ENCODE measurements at places on chromosomes 3 and 15.

GRCh38 chr3:64888840-64889392, 201.1 kb upstream of the ADAMTS9 start:
- no peak for DNase-seq

GRCh38 chr3:61848885-61849284, 287.5 kb downstream of the PTPRG start:
- peak; percentile 67 for DNase-seq

- no peak for DNase-seq
Observed at GRCh38 chr15:37038716-37039106, 61.6 kb downstream of the MEIS2 start.

- no peak for DNase-seq
Observed at GRCh38 chr15:96089405-96090058, 241.0 kb upstream of the NR2F2 start.

GRCh38 chr15:63610209-63610841, 13.1 kb downstream of the FBXL22 start:
- DNase-seq: peak; percentile 72

DNA sequence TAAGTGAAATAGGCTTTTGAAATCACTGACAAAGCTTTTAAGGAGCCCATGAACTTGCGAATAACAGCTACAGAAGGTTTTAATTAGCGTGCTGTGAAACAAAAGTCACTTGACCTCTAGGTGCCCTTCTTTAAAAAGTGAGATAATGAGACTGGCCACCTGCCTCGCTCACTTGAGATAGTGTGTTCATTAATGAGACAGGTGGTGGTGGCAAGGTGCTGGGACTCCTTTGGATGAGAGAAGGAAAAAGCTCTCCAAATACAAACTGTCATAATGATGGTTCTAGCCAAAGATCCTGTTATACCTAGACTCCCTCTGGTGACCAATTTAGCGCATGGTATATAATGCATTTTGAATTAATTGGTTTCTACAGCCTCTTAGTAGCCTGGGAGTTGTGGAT, 22.7 kb upstream of the IREB2 start:
- DNase-seq: no peak

DNA sequence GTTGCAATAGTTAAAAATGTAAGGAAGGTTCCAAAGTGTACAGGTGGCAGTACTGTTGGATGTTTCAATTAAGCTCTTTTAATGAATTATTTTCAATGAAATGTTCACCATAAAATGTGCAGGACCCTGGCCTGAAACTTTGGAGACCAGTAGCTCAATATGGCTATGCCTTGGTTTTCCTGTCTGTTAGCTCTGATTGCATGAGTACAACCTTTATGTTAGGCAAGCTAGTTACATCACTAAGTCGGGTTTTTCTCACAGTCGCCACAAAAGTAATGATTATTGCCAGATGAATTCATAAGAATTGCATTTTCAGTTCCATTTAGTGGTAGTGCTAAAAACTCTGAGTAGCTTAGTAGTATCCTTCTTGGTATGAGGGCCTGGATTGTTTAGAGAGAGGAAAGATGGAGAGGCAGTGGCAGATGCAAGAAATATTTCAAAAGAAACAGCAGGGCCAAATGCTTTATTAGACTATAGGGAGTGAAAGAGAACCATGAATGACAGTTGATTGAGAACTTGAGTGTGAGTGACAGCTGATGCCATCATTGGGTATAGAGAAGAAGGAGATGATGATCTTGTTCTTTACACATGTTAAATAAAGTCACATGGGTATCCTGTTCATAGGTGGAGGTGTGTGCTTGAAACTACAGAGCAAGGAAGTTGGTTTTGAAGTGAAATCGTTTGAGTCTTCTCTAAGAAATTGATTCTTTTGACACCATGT, 109.5 kb downstream of the AKAP13 start:
- DNase-seq: no peak

- DNase-seq: no peak
Observed at GRCh38 chr15:67564021-67564967, 21.8 kb downstream of the MAP2K5 start.

DNA sequence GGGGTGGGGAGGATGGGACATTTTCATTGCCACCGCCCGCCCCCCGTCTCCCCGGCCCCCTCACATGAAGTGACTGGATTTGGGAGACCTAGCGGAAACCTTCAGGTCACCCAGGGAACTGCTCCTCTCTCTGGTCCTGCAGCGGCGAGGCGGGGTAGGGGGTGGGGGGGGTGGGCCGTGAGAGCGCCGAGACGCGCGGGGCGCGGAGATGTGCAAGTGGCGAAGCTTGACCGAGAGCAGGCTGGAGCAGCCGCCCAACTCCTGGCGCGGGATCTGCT, 712 bp upstream of the MME start:
- peak; percentile 48 for DNase-seq

DNA sequence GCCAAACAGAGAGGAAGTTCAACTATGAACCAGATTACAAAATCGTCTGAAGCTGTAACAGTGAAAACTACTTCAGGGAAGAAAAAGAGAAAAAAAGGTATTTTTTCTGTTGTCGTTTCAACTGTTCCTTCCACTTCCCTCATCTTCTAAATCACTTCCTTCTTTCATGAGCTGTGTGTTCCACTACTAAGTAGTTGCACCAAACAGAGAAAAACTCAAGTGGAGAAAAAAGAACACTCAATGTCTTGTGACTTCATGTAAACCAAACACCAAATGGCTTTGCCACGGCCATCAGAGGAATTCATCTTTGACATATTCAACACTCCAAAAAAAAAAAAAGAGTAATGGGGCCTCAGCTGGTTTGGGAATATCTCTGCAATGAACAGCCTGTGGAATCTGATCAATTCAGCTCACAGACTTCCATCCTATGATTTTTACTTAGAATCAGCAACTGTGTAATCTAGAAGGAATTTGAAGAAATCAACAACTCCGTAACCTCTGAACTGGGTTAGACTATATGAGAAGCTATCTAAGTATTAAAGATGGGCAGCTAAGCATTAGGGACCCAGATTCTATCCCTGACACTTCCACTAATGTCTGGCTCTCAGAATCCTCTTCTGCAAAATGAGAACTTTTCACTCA, 47.5 kb upstream of the RNF7 start:
- no peak for DNase-seq

DNA sequence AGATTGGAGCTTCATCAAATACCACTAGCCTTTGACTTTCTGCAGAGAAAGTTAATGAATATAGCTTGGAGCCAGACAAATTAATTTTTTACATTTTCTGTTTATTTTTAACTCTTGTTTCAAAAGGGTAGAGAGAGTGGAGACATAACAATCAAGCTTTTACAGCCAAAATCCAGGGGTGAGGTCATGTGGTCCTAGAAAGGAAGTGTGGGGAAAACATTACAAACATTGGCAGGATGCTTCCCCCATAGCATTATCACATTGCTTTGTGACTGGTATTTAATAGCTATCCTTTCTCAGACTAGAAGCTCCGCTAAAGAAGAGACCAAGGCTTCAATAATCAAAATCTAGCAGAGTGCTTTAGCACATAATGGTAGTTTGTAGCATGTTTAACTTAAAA, 46.4 kb upstream of the PHLDB2 start:
- no peak for DNase-seq

- DNase-seq: peak; percentile 77
Observed at GRCh38 chr15:42273900-42274701, 868 bp upstream of the TMEM87A start.

DNA sequence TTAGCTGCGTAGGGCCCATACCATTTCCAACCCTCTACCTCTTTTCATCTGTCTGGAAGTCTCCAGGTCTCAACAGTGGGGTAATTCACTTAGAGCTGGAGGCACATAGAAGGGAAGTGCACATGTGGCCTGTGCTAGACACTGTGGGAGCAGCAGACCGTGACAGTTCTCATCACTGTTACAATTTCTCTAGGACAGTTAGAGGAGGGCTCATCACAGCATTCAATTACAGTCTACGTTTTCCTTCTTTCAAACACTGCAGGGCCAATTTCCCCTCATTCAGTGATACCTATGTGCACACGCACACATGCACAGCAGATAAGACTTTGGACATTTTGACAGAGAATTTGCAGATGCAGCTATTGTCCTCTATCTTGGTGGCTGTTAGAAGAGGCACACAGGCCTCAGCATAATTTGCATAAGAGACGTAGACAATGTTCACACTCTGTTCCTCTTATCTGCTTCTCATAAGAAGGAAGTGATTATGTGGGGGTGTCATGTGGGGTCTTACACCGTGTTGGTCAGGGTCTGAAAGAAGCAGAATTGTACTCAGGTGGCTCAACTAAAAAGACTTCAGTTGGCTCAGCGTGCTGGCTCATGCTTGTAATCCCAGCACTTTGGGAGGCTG, 12.6 kb upstream of the HRG start:
- DNase-seq: no peak

- no peak for DNase-seq
Observed at GRCh38 chr3:144763878-144764454, 792.3 kb downstream of the DIPK2A start.

GRCh38 chr3:140347151-140347550, 330.7 kb upstream of the TRIM42 start:
- DNase-seq: no peak

DNA sequence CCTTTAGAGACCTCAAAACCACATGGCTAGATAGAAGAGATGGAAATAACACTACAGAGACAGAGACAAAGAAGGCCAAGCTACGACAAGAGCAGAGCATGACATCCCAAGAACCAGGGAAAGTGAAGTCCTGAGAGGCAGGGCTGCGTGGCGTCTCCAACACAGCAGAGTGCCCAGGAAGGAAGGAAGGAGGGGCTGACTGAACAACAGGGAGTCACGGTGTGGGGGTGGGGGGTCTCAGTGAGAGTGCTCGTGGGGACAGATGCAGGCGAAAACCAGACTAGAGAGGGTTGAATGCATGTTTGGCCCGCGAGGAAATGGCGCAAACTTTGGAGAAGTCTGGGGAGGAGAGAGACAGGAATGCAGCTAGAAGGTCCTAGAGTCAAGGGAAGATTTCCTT, 44.0 kb downstream of the ADAMTS17 start:
- no peak for DNase-seq

GRCh38 chr3:127175272-127175671, 17.7 kb upstream of the PRR23E start:
- DNase-seq: no peak

DNA sequence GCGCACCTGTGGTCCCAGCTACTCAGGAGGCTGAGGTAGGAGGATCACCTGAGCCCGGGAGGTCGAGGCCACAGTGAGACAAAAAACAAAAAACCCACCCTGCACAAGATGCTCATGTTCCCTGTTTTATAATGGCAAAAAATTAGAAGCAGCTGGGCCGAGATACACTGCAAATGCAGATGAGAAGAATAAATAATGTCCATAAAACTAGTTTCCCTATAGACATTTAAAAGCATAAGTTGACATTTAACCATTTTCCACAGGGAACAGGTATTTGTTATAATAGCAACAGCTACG, 537 bp upstream of the SCAP start:
- DNase-seq: no peak

- no peak for DNase-seq
Observed at GRCh38 chr3:2303566-2303965, 204.9 kb downstream of the CNTN4 start.

DNA sequence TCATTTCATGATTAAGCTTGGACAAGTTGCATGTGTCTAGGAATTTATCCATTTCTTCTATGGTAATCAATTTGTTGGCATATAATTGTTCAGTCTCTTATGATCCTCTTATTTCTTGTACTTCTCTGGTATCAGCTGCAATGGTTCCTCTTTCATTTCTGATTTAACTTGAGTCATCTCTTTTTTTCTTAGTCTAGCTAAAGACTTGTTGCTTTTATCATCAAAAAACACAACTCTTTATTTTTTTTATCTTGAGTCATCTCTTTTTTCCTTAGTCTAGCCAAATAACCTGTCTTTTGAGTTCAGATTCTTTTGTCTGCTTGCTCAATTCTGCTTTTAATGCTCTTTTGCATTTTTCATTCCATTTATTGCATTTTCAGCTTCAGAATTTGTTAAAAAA, 37.3 kb downstream of the UBE3A start:
- no peak for DNase-seq

- peak; percentile 44 for DNase-seq
Observed at GRCh38 chr15:44340410-44340809, 51.9 kb downstream of the GOLM2 start.

GRCh38 chr3:43582866-43583265, 38.9 kb downstream of the ANO10 start:
- DNase-seq: no peak

DNA sequence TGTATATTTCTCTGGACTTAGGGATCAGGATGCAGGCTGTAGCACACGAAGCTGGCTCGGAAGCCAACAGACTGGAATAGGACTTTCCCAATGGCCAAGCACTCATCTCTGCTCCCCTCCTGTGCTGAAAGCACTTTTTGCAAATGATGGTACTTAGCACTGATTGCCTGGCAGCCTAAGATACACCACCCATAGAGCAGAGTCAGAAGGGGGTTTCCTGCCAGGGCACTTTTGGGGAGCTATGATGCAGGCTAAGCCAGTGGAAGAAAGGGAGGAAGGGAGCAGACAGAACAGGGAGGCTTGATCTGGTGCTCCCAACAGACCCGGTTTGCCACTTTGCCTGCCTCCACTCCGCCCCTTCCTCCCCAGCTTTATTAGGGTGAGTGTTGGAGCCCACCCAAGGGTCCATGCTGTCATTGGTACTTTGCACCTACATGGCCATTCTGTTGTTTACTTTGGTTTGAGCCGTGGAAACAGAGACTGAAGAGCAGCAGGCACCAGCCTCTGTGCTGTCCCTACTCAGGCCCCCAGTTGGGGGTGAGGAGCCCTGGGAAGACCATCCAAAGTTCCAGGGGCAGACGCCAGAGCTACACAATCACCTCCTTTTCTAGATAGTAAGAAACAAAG, 15.9 kb downstream of the BSN start:
- no peak for DNase-seq

DNA sequence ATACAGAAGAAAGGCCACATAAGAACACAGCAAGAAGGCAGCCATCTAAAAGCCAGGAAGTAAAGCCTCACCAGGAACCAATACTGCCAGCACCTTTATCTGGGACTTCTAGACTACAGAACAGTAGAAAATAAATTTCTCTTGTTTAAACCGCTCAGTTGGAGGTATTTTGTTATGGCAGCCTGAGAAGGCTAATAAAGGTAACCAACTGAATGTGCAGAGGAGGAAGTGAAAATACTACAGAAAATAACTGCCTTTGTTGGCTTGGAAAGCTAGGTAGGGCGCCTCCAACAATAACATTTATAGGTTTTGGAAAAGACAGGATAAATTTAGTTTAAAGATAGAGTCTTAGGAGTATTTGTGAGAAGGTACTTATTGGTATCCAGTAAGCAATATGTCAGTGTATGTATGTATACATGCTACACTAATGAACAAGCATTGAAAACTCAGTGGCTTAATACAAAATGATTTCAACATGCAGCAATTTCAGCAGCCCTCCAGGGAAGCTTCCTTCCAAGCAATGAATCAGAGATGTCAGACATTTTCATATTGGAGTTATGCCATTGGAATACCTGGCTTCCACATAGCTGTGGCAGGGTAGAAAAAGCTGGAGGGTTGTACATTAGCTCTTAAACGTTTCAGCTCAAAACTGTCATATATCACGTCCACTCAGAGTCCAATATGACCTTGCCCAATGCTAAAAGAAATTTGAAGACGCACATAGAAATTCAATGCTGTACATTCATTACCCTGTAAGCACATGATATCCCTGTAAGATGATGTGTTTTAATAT, 48.9 kb downstream of the ZBBX start:
- no peak for DNase-seq

- no peak for DNase-seq
Observed at GRCh38 chr15:83380682-83381081, 66.5 kb upstream of the SH3GL3 start.

GRCh38 chr3:123688241-123688747, 103.4 kb upstream of the HACD2 start:
- DNase-seq: peak; percentile 95
